GF-D8 (cell line): ENCODE measurements at places on chromosomes 11 and 22.

DNA sequence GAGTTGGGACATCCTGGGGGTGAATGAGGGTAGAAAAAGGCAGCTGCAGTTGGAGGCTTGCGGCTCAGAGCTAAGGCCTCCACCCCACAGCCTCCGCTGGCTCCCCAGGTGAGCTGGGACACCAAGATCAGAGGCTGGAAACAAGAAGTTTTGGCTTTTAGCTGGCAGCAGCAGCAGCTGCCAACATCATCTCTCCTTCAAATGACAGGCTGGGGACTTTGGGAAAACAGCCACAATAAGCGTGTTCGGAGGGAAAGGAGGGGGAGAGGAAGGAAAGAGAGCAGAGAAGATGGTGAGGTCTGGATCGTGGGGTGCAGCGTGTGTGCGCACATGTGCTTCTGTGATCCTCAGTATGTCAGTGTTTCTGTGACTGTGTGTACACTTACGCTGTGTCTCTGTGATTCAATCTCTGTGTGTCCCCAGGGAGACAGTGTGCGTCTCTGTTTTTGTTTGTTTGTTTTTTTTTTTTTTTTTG is 62.0 kb upstream of the RASD2 start:
- no peak for DNase-seq

DNA sequence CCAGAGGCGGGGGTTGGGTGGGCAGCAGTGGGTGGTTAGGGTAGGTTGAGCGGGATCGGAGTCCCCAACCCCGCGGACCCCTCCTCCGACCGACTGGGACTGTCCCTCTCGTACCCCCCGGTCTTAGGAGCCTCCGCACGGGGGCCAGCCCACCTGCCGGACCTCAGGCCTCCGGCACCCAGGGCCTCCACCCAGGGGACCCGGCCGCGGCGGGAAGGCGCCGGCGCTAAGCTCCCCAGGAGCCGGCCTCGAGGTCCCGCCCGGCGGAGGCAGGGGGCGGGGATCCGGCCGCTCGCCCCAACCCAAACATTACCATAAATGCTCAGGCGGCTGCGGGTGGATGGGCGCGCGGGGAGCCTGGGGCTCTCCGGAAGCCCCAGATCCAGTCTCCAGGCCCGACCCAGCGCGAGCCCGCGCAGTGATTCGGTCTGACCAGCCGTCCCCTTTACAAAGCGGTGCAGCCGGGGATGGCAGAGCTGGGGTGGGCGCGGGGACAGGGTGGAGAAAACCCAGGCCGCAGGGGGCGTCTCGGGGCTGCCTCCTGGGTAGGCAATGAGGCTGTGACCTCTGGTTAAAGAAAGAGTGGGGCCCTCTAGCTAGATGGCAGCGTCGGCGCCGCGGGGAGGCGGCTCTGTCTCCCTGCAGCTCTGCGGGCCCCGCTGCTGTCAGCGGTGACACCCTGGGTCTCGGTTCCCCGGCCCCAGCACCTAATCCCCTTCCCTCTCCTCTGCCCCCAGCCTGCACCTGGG is 4.0 kb upstream of the MCAM start:
- peak; percentile 44 for DNase-seq

DNA sequence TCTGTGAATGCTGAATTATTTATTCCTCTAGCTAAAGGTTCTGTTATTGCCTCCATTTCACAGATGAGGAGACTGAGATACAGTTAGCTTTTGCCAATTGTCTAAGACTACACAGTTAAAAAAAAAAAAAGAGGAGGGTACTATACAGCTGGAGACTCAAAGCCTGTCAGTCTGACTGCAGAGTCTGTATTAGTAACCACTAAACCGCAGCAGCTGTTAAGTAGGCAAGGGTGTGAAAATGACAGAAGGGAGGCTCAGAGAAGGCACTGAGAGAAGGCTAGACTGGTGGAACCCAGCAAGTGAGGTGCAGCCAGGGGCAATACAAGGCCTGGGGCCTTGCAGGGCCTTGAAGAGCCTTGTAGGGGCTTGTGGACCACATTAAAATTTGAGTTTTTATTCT is 181.2 kb downstream of the CSNK2A3 start:
- no peak for DNase-seq

GRCh38 chr11:102447193-102447592 is 5.4 kb downstream of the TMEM123 start:
- DNase-seq, result peak; percentile 60

GRCh38 chr11:28835790-28836189 is 727.6 kb downstream of the METTL15 start:
- no peak for DNase-seq

- DNase-seq, result no peak
These were observed 189.5 kb downstream of the PGR start for GRCh38 chr11:100940111-100940510.

- DNase-seq, result no peak
These were observed 8.8 kb downstream of the CCDC179 start for GRCh38 chr11:22851477-22851876.

DNA sequence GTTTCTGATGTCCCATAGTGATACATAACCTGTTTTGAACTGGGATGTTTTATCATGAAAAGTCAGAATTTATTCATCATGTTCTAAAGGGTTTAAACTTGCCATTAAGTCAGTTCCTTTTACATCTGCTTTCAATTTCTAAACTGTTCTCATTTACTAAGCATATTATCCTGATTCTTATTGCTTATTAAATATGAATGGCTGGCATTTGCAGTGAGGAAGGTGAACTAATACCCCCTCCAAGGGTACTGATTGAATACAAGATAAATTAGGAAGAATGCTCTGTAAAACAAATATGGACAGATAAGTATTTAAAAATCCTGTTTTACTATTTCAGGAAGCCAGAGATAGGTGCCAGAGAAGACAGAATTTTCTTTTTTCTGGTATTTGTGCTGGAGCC is 70.8 kb upstream of the HORMAD2 start:
- DNase-seq, result no peak

GRCh38 chr11:67307545-67308001 is 4.2 kb downstream of the SSH3 start:
- no peak for DNase-seq

DNA sequence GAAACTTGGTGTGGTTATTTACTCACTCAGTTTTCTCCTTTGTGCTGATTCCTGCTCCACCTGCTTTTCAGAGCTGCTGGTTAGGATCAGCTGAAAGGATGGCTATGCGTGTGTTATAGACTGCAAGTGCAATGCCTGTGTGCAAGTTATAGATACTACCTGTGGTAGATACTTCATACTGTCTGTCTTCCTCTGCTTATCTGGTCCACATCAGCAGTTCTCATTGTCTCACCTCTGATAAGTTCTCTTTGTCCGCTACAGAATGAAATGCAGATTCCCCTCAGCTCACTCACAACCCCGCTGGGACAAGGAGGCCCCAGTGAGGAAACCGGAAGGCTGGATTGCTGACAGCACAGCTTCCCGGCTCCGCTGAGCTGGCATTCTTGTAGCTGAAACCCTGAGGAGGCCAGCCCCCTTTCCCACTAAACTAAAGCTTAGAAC is 37.5 kb upstream of the LYVE1 start:
- peak; percentile 3 for DNase-seq

DNA sequence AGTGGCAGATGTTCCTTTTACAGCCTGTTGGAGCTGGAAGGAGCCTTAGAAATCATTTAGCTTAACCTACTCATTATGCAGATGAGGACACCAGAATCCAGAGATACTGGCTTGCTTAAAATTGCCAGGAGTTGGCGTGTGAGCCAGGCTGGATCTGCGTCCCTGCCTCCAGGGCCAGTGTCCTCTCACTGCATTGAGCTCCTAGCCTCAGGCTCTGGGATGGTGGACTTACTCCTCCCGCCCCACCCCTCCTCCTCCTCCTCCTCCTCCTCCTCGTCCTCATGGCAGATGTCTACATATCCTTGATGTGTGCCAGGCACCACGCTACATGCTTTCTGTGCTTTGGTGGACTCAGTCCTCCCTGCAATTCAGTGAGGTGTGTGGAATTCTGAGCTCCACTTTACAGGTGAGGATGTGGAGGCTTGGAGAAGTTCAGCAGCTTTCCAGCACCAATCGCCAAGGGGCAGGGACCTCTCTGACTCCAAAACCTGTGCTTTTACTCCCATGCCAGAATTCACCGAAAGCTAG is 24.1 kb downstream of the ADAMTS15 start:
- no peak for DNase-seq

- DNase-seq, result no peak
These were observed 743.4 kb upstream of the CNTN5 start for GRCh38 chr11:98277251-98277912.

DNA sequence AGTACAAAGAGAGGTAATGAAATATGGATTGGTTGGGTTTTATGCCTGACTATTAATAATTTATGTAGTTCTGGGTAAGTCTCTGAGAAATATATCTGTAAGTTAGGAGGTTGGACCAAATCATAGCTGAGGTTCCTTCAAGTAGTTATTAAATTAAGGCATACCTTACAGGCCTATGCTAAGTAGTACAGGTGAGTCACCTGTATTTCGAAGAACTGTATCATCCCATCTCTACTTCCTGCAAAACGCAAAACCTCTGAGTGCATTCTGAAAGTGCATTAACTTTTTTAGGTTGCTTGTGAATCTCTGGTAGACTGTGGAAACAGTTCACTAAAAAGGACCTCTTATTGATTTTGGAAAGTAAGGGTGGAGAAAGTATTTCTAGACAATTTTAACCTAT is 37.1 kb downstream of the APOL5 start:
- DNase-seq, result no peak

- DNase-seq, result no peak
These were observed 59.1 kb downstream of the SGSM3 start for GRCh38 chr22:40429481-40429880.

DNA sequence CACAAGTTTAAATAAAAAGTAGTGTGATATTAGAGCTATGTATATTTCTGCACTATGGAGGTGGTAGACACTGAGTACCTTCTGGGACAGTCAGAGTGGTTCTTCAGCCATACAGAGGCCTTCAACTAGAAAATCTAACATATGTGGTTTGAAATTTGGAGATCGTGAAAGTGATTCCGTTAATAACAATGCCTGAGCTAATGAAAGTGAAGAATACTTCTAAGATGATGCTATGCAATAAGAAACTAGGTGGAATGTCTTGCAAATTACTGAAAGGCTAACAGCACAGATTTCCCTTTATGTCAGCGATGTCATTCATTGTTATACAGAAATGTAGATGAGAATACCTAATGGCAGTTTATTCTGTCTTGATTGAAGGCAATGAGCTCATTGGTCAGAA is 1984.7 kb upstream of the RAG2 start:
- DNase-seq, result no peak

GRCh38 chr22:20802452-20802851 is 28.5 kb downstream of the SERPIND1 start:
- no peak for DNase-seq

GRCh38 chr11:18463439-18463838 is 7.8 kb downstream of the LDHAL6A start:
- no peak for DNase-seq

DNA sequence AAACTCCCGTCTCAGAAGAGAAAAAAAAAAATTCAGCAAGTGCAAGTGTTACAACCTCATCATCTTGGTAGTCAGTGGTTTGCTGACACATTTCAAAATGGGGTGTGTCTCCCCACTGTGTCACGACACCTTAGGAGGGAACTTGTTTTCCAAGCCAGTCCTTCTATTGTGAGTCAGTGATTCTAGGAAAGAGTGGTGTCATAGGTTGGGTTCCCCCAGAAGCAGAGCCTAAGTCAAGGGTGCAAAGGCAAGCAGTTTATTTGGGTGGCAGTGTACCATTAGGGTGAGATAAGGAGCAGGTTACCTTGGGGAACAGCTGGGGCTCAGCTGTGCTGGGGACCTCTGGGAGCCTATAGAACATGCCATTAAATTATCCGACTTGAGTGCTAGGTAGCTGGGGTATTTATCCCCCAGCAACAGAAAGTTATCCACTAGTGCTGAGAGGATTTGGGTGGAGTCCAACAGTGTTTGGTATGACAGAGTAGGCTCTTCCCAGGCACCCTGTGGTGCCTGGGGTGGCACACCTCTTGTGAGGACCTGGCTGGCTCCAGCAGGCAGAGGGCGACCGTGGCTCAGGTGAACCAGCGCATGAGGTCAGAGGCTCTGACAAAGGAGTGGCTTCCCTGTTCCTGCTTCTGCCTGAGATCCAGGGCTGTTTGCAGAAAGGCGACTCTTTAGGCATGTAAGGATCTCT is 41.7 kb downstream of the KIAA1671 start:
- no peak for DNase-seq

DNA sequence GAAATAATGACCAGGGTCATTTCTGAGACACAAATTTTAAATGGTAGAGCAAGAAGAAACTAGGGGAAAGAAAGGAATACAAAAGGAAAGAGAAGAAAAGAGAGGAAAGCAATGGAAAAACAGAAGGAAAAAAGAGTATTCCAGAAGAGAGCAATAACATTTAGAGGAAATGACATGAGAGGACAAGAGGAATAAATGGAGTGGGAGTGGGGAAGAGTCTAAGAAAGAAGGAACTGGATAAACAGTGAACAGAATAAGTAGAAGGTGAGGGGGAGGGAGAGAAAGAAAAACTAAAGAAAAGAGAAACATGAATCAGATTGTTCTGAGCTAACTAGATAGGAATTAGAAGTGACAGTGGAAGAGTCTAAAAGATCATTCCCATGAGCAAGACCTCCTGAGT is 28.4 kb downstream of the PRDM10 start:
- no peak for DNase-seq

DNA sequence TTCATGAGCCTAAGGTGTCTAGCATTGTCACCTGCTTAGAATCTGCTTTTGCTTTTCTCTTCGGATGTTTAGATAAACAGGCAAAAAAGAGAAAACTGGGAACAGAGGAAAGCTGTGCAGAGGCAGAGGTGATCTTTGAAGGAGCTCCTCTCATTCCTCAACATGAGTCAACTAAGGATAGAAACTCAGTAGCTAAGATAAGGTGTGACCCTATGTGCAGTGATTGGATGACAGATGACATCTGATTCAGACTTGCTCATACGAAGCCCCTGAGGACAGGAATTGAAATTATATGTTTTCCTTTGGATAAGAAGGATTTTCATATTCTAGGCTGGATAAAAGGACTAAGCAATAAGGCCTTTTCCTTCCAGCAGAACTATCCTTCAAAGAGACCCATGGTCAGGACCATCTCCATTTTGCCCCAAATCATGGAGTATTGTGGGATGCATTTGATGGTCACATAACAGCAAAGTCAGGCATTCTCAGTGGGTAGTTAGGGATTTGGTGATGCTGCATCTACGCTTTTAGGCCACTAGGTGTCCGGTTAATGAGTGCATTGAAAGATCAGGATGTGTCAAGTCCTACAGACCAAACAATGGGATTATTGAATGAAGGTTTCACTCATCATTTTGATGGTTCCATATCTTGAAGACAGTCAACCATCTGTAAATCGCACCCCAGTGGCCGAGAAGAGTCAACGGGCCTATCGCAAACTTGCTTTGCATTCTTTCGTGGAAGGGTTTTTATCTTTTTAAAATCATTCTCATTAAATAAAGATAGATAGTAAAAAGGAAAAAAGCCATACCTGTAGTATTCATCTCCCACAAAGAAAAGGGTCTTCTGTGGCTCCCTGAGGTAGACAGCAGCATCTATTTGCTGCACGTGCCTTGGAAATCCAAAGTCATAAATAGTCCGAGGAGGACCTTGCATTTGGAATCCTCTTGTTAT is 32.2 kb downstream of the MMP20 start:
- no peak for DNase-seq

GRCh38 chr11:134402910-134403309 is 9.1 kb downstream of the B3GAT1 start:
- no peak for DNase-seq

DNA sequence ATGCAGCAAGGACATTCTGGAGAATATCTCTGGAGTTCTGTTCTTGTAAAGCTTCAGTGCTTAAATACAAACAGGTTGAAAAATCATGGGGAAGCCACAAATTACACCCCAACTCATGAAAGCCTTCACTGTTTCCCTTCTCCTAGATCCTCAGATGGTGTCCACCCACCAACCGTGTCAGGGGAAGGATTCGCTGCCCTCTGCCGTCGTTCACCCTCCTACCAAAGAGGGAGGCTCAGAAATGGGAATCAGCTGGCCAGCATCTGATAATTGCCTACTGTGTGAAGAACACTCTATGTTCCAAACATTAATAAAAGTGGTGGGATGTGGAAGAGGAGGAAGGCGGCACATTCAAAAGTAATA is 7.4 kb upstream of the HEPACAM start:
- no peak for DNase-seq
